NCI-H2081 treated with DMSO at 0.1 percent for 48 hours (cell line): ENCODE measurements at places on chromosomes 1 and 21.

GRCh38 chr1:197798492-197798891 lies 23.2 kb upstream of the DENND1B start:
- no peak for DNase-seq

DNA sequence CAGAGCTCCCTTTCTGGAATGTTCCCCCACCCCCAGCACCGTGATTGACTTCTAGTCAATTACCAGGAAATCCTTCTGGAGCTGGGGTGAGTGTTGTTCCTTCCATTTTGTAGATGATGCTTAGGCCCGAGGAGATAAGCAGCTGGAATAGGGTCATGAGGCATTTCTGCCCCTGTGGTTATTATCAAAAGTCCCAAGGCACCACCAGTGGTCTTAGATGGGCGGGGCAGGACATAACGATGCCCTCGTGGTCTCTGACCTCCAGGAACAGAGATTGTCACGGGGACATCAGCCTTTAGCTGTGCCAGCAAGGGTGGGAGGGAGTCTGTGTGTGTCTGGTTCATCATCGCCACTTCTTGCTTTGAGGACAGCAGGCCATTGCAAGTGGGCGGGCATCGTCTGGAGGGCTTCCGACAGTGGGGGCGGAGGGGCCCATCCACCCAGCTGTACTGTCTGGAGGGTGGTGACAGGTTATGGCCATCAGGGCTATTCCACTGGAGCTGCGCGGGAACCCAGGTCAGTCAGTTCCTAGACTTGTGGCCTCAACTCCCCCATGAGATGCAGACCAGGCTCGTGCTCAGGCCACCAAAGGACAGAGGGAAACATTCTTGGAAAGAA lies 22.6 kb downstream of the TNFRSF8 start:
- DNase-seq: no peak

GRCh38 chr1:59186656-59187055 lies 110.2 kb upstream of the FGGY start:
- no peak for DNase-seq

DNA sequence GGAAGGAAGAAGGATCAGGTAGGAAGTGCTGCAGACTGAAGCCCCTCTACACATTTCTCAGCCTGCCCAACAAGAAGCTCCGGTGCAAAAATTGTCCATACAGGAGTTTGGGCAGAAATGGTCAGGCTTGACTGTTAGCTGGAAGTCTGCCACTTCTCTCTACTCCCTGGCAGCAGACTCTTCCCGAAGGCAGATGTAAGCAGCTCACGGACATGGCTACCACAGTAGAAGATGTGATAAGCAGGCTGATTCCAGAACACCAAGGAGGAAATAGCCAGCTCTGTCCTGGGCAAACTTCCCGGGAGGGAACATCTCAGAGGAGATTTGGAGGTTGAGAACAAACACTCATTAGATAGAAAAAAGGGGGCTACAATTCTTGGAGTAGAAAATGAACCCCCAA lies 52.6 kb downstream of the TRABD2B start:
- no peak for DNase-seq

DNA sequence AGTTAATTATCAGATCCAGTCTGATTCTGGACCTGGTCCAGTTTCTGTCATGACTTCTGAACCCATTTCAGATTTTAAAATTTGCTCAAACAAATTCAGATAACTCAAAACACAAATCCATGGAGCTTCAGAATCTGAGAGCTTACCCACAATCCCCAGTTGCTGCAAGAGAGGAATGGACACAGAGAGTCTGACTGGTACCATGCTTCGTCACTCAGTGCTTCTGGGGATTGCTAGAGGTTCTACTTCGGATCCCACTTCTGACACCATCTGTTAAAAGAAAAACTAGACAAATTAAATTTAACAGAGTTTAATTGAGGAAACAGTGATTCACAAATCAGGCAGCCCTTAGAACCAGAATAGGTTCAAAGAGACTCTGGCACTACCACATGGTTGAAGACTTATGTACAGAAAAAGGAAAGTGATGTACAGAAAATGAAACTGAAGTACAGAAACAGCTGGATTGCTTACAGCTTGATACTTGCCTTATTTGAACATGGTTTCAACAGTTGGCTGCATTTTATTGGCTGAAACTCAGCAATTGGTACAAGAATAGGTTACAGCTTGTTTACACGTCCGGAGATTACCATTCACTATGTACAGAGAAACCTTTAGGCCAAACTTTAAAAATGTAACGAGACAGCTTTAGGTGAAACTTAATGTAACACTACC lies 60.7 kb upstream of the TEKT2 start:
- no peak for DNase-seq

GRCh38 chr1:198541737-198542136 lies 1.3 kb upstream of the ATP6V1G3 start:
- no peak for DNase-seq

DNA sequence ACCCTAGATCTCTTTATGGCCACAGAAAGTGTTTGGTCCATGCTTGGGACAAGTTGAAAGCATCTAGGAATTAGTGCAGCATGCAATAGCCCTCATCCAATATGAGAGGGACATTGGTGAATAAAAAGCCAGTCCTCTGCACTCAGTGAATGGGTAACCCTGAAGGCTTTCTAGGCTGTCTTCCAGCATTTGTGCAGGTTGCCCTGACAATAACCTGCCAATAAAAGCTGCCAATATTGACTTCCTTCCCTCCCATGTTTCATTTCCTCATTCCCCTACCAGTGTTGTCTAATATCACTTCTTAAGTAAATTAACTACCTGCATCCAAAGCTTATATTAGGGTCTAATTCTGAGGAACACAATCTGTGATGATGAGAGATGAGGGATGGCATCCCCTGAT lies 563.6 kb upstream of the NEGR1 start:
- DNase-seq: no peak

DNA sequence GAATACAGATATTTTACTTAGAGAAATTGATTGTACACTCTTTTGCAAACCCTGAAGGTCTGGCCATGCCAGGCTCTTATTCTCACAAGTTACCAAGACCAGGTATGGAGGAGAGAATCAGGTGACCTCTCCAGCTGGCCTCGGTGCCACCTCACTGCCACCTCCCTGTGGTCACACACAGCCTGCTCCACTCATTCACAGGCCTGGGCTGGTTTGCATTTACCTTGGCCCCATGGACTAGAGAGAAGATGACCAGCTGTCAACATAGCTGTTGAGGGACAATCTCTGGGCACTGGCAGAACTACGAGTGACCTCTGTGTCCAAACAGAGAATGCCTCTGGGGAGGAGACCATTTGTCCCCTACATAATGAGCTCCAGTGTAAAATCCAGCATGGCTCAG lies 291.2 kb upstream of the RUNX1 start:
- DNase-seq: no peak

DNA sequence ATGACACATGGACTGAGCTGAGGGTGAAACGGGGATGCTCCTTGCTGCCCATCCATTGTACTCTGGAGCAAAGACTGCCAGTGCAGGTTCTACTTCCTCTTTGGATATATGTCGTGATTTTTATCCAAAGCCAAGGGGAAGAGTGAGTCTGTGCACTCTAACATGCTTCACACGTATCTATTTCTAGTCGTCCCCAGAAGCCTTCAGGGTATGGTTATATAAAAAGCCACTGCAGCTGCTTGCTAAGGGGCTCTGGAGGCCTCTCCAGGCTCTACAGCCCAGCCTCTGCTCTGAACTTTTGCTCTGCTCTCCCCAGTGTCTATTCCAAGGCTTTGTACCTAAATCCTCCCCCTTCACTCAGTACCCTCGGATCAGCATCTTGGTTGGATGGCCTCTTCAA lies 20.1 kb downstream of the PAFAH2 start:
- DNase-seq: no peak

DNA sequence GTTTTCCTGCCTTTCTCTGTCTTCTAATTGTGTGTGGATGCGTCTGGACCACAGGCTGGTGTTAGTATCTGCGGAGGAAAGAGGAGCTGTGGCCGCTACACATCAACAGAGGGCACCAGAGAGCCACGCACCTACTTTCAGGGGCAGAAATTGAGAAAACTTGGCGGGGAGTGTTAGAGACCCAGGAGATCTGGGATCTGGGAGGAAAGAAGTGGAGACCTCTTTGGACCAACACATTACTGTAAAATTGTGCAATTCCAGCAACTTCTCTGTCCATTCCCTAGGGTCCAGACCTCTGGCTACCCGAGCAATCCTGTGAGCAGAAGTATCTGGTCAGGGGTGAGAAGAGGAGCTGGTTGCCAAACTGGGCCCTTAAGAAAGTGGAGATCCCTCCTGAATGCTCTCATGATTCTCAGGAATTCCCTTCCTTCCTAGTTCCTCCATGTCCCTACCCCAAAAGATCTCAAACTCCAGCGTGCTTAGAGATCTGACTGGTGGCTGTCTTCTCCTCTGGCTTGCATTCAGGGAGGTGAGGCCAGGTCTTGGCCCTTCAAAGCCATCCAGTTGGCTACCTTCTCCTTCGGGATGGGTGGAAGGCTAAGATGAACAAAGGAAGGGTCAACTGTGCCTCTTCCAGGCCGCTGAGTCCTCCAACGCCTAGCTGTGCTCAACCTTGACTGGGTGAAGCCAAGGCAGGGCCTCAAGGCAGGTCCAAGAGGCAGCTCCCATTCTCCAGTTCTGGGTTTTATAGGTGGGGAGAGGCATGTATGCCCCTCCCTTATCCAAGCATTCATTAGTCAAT lies 1.2 kb upstream of the KIRREL1 start:
- no peak for DNase-seq

- DNase-seq: no peak
These were observed at the start of gene RGL1 for GRCh38 chr1:183804916-183805841. RGL1 (plus strand) TSS chr1:183805120; CDS start chr1:183805298, 178 bp downstream.

- no peak for DNase-seq
These were observed 146.0 kb downstream of the RERE start for GRCh38 chr1:8671306-8671917.

DNA sequence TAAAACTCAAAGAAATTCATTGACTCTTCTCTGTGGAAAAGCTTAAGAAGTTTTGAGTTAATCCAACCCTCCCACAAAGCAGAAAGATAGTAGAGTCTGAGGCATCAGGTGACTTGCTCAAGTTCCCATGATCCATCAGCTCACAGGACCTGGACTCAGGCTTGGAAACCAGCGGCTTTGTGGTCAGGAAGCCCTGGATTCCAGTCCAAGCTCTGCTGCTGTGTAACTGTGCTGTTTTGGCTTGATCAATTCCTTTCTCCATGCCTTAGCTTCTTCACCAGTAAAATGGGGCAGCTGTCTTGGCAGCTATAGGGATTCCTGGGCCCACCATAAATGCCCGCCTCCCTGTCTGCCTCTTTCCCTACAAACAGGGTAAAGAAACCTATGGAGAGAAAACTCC lies 180.2 kb downstream of the HIVEP3 start:
- no peak for DNase-seq

- DNase-seq: no peak
These were observed 50.6 kb upstream of the SLC45A1 start for GRCh38 chr1:8267307-8267706.

- DNase-seq: peak; percentile 48
These were observed 1.1 kb upstream of the CIART start for GRCh38 chr1:150281221-150281757.

- DNase-seq: no peak
These were observed 1.2 kb downstream of the MCM3AP start for GRCh38 chr21:46284077-46284644.

- no peak for DNase-seq
These were observed 7.4 kb upstream of the PRDM16 start for GRCh38 chr1:3061566-3061965.

DNA sequence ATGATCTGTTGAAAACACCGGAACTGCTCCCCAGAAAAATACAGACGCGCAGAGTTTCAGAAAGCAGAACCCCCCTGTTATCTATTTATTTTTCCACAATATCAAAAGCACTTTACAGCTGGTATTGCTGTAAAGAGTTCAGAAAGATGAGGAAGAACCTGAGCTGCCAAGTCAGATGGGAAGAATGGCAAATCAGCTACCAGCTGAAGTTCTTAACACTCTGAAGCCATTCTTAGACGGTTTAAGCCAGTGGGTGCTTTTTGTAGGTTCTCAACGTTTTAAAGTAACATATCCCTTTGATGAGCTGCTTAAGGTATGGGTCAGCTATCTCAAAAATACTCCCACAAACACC lies 714 bp upstream of the AKIRIN1 start:
- DNase-seq: no peak

DNA sequence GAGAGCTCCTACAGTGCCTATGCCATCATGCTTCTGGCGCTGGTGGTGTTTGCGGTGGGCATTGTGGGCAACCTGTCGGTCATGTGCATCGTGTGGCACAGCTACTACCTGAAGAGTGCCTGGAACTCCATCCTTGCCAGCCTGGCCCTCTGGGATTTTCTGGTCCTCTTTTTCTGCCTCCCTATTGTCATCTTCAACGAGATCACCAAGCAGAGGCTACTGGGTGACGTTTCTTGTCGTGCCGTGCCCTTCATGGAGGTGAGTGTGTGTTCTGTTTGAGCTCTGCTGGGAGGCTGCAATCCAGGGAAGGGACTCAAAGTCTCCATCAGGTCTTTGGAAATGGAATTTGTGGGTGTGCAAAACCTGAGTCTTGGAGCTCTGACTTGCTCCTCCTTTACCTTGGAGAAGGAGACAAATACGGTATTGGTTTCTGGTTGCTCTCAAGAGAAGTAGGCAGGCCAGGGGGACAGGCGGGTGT lies 658 bp downstream of the GPR37L1 start:
- no peak for DNase-seq

DNA sequence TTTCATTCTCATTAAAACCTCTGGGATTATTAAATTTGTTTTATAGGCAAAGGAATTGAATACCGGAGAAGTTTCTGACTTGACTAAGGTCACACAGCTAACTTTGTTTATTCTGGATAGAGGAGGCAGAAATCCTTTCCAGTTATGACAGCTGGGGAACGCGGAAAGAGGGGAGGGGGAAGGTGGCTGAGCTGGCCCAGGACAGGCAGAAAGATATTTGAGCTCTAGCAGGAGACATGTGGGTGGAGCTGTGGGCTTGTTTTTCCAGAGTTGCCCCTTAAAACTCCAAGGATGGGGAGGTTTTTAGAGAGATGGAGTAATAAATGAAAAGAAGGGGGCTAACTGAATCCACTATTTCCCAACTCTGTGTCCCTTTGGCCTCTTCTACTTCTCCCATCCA lies 27.8 kb downstream of the FOXD2 start:
- no peak for DNase-seq

GRCh38 chr1:204357551-204358490 lies 1.9 kb downstream of the PLEKHA6 start:
- DNase-seq: no peak

- DNase-seq: no peak
These were observed 103.6 kb downstream of the CAMTA1 start for GRCh38 chr1:6888870-6889269.

GRCh38 chr1:1039145-1039910 lies 19.4 kb downstream of the AGRN start:
- no peak for DNase-seq

- DNase-seq: no peak
These were observed 341.9 kb downstream of the PTBP2 start for GRCh38 chr1:97063532-97063931.
